ENCODE measurements at places on chromosomes 2 and 18.

GRCh38 chr2:181841079-181841478 is 50.5 kb upstream of the ITPRID2 start:
- no peak for ATAC-seq

- ATAC-seq: no peak
These were observed 5.3 kb downstream of the ONECUT2 start for GRCh38 chr18:57440331-57441070.

DNA sequence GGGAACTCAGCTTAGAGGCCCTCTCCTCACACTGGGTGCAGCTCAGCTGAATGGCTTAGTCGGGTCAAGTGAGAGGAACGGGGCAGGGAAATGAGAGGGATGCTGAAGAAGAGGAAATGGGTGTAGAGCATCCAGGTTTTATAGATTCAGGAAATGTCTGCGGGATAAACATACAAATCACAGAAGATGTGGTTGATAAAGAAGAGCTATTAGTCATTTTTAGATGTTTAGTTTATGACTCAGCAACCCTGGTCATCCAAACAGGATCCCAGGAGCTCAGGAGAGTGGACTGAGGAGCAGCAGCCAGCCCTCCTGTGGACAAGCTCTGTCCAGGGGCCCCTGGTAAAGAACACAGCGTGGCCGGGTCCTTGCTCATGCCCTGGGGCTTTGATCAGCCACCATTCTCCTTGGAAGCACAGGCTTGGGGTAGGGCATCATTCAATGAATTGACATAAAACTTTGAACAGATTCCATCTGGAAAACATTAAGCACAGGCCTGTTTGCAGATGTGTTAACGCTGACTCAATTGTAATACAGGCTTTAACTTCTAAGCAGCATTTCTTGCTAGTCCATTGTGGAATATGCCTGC is 83.0 kb downstream of the NPAS2 start:
- peak; percentile 98 for ATAC-seq

GRCh38 chr18:78972385-78972918 is 7.2 kb upstream of the SALL3 start:
- no peak for ATAC-seq

DNA sequence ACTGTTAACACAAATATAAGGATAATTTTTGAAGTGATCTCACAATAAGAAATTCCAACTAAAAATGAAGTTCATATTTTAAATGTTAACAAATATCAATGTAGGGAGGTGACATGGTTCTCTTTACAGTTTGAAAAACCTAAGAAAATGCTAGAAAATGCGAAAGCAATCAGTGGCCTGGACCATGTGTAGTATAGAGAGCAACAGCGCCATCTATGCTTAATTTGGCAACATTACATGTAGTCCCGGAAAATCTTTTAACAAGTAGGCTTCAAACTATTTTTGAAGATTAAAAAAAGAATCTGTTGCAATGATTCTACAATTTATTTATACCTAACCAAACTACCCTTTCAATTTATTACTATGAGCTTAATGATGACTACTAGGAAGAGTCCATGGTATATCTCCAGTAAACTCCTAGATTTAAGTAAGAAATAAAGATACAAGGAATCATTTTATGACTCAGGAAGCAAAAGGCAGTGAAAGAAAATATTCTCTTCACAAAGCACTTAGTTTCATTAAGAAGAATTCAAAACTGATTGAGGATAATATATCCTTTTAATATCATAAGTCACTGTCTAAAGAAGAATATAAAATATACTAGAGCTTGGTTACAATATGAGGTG is 33.3 kb downstream of the NDUFA10 start:
- ATAC-seq: peak; percentile 82

DNA sequence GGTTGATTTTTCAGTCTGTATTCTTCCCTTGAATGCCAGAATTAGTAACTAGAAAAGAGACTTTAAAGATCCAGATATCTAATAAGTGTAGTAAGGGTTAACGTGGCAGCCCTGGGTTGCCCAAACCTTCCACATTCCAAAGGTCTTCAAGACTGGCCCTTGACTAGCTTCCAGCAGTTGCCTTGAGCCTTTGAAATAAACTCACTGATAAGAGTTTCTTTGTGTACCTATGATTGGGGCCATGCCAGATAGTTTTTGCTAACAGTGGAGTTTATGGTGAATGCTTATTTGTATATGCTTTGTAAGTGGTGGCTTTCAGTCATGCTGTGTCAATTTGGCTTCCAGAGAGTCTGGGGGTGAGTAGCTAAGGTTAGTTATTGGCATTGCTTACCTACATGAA is 722.3 kb downstream of the RNF144A start:
- ATAC-seq: no peak

GRCh38 chr2:61962095-61962984 is 56.9 kb downstream of the COMMD1 start:
- no peak for ATAC-seq

DNA sequence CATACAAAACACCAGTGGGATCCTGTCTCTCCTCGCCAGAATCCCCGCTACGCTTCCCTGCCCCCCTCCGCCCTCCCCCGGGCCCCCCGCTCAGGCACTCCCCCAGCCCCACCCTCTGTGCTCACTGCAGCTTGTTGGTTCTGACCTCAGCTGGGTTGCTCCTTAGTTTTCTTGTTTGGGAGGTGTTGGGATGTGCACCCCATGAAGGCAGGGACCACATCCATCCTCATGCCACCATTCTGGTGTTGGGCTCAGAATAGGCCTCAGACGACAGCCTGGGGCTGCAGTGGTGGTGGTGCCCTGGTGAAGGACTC is 4.6 kb downstream of the SNED1 start:
- no peak for ATAC-seq

DNA sequence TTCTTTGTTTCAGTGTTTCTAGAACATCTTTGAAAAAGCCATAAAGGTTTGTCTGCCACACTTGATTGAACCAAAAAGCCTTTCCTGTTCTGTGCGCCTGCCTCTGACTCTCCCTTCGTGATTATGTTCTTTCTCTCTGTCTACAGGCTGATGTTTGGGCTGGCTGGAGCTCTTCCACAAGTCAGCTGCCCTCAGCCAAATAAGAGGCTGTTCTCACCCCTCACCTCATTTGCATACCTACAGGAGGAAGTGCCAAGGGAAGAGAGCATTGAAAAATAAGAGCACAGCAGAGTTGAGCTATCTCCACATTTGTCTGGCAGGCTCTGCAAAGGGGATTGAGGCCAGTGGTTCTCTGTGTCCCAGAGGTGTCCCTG is 15.8 kb downstream of the INPP5D start:
- no peak for ATAC-seq

DNA sequence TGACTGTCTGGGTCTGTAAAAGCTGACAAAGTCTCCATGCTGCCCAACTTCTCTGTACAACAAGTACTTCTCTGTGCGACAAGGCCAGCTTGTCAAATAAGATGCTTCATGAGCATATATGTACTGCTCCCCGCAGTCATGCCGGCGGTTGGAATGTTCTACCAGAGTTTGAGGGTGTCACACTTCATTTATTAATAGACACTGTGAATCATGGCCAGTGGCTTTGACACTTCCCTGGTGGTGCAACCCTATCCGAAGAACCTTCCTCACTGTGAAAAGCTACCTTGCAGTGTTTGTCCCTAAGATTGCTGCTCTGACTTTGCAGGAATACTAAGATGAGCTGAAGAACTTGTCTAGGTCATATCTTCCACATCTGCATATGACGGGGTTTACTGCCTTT is 120.9 kb upstream of the NRP2 start:
- ATAC-seq: no peak

- no peak for ATAC-seq
These were observed 92.1 kb downstream of the GALR1 start for GRCh38 chr18:77341527-77342325.

- ATAC-seq: no peak
These were observed 83.7 kb upstream of the APCDD1 start for GRCh38 chr18:10370716-10371115.

DNA sequence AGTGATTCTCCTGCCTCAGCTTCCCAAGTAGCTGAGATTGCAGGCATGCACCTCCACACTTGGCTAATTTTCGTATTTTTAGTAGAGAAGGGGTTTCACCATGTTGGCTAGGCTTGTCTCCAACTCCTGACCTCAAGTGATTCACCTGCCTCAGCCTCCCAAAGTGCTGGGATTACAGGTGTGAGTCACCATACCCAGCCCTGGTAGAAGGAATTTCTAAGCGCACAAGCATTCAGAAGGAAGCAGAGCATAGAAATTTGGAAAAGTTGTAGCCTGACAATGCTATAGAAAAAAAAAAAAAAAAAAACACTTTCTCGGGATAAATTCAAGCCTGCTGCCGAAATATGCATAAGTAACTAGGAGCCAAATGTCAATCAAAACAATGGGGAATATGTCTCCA is 249.4 kb downstream of the GRB14 start:
- no peak for ATAC-seq

GRCh38 chr2:64179582-64180321 is 35.5 kb upstream of the PELI1 start:
- ATAC-seq: no peak

GRCh38 chr2:147916067-147916466 is 71.2 kb downstream of the ACVR2A start:
- ATAC-seq: no peak

DNA sequence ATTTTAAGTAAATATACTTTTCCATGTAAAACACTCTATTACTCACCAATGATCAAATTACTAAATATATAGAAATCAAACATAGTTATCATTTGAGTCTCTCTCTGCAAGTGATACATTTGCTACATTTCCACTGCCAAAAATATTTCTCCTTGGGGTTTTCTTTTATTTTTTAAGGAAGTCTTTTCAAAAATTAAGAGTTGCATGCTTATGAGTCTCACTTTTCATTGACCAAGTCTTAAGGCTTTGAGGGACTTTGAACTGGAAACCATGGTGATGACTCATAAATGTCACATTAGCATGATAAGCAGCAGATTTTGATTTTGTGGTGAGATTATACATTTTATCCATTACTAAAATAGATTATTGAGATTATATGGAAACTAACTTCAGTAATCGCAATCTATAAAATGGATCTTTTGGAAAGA is 152.9 kb downstream of the FAM124B start:
- peak; percentile 51 for ATAC-seq

GRCh38 chr2:231683292-231684235 is 24.8 kb upstream of the PTMA start:
- ATAC-seq: no peak

- ATAC-seq: no peak
These were observed 22.2 kb downstream of the CCDC121 start for GRCh38 chr2:27606611-27607010.

Measured in SK-N-SH treated with all-trans-retinoic acid at 6 μM for 48 hours (cell line).